ENCODE measurements at places on chromosomes 16 and 17.

DNA sequence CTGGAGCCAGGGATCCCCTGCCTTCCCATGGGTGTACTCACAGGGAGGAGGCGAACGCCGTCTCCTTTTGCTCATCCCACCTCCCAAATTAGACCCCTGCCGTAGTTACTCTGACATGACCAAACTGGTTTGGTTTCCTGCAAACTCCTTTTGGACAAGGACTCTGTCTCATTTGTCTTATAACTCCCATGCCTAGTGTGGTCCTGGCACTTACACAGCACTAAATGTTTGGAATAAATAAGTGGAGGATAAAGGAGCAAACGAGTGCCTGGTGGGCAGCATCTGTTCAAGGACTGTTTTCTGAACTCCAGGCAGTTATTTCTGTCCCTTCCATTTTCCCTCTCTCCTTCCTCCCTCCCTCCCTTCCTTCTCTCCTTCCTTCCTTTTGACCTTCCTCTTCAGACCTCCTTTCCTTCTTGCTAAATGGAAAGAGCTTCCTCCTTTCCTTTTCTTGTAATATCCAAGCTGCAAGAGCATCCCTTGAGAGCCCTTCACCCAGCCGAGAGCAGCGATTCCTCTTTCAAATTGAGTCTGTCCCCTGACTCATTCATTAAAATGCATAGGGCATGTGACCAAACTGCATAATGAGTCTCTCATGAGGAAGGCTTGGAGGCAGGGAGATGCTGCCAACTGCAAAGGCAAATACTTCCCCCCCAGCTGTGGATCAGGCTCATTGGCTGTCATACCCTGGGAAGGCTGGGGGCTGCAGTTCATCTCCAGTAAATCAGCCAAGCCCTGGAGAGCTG is 36.8 kb downstream of the CHD9 start:
- no peak for DNase-seq

DNA sequence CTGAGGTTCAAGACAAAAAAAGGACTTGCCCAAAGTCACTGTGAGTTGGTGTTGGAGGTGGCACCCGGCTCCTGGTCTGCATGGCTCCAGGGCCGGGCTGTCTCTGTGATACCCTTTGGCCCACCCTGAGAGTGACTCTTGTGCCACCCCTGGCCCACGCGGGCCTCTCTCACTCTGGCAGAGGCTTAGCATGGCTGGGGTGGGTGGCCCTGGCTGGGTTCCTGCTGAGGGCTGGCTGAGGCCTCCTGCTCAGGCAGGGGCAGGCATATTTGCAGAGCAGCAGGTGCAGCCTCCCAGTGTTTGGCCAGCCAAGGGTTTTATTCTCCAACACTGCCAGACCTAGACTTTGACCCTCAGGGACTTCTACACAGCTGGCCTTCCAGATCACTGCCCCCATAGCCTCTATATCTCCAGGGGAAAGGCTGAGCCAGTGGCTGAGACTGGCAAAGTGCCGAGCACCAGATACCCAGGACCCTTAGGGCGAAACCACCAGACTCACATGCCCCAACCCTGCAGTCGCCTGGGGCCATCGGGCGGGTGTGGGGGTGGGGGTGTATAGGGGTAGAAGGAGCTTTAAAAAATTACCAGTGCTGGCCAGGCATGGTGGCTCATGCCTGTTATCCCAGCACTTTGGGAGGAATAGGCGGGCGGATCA is 21.5 kb upstream of the ADGRG1 start:
- DNase-seq, result no peak

DNA sequence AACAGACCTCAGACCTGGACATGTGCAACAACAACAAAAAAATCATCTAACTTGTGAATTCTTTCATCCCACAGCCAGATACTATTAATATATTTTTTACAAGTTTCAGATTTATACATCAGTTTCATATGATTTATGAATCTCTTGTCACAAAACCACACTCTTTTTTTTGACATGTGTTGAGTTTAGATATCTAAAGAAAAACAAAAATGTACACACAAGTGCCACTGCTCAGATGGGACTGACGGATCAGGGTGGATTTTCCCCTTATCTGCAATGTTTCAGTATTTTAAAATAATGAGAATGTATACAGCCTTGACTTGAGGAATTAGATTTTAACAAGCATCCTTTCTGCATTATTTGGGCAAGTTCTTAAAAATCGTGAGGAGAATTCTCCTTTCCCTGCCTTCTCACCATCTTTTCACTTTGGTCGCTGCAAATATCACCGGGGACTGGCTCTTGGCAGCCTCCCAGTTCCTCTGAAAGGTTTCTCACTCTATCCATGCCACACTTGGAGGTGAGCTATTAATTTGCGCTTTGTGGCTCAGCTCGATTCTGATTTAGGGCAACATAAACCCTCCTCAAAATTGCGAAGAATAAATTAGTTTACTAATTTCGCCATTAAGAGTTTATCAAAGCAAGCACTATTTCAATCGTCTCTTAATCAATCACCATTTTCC is 225.7 kb downstream of the XYLT1 start:
- no peak for DNase-seq

DNA sequence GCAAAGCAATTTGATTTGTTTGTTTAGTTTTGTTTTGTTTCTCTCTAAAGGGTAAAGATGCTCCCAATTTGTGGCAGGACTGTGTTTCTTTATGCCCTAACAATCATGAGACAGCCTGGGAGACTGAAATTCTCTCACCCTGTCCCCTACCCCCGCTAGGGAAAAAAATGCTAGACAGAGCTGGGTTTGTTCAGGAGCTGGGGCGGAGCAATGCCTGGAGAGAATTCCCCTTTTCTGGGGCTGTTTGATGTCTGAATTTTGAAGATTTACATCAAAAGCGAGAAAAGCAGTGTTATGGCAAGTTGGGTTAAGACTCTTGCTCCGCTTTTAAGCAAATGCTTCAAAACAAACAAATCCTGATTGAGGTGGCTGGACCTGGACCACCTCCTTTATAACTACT is 8.4 kb downstream of the MAF start:
- DNase-seq, result no peak

- no peak for DNase-seq
Measured at GRCh38 chr17:73118951-73119391, 26.5 kb upstream of the SLC39A11 start.

- DNase-seq, result no peak
Measured at GRCh38 chr16:86248310-86248905, 261.9 kb upstream of the FOXF1 start.

DNA sequence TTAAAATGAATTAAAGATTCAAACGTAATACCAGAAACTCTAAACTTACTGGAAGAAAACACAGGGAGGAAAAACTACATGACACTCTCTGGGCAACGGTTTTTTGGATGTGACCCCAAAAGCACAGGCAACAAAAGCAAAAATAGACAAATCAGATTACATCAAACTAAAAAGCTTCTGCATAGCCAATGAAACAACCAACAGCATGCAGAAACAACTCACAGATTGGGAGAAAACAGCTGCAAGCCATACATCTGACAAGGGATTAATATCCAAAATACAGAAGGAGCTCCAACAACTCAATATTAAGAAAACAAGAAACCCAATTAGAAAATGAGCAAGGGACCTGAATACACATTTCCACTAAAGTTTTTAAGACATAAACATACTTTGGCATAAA is 69.2 kb upstream of the ALOX12 start:
- no peak for DNase-seq

- no peak for DNase-seq
Measured at GRCh38 chr17:74763565-74764387, 12.4 kb downstream of the NAT9 start.

GRCh38 chr17:80372922-80373570 is 41.9 kb upstream of the ENDOV start:
- DNase-seq, result no peak

- no peak for DNase-seq
Measured at GRCh38 chr17:5381542-5381941, 37.9 kb downstream of the NUP88 start.

GRCh38 chr17:57858838-57859237 is 9.0 kb upstream of the MRPS23 start:
- DNase-seq, result no peak

DNA sequence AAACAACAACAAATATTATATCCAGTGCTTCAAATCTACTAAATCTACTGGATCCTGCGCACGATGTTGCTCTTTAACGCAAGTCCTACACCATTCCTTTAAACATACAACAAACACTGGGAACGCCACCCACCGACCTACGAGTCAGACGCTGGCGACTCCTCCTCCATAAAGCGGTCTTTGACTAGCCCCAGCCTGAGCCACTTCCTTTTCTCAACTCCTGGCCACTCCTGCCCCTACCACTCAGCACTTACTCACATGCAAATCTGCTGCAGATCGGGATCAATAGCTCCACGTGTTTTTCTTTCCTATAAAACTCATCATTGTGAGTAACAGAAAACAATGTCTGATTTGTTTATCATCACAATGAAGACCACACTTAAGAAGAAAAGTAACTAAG is 32.8 kb upstream of the MNT start:
- DNase-seq, result no peak

- DNase-seq, result no peak
Measured at GRCh38 chr16:87576171-87576570, 26.1 kb upstream of the JPH3 start.

DNA sequence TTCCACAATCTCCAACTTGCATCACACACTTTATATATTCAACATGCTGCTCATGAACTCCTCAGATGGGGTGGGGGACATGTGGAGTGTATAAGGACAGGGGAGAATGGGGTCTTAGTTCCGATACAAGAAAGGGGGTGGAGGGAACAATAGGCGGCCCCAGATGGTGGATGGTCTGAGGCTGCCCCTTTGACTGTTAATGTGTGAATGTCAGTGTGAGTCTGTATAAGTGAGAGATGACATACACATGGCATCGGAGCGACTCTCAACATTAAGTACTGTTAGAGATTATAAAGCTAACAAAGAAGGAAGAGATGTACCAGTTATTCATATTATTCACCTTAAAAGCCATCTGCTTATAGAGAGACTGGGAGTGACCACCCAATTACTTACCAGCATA is 193.1 kb downstream of the AXIN2 start:
- no peak for DNase-seq

- DNase-seq, result no peak
Measured at GRCh38 chr17:74430706-74431567, 951 bp upstream of the GPRC5C start.

DNA sequence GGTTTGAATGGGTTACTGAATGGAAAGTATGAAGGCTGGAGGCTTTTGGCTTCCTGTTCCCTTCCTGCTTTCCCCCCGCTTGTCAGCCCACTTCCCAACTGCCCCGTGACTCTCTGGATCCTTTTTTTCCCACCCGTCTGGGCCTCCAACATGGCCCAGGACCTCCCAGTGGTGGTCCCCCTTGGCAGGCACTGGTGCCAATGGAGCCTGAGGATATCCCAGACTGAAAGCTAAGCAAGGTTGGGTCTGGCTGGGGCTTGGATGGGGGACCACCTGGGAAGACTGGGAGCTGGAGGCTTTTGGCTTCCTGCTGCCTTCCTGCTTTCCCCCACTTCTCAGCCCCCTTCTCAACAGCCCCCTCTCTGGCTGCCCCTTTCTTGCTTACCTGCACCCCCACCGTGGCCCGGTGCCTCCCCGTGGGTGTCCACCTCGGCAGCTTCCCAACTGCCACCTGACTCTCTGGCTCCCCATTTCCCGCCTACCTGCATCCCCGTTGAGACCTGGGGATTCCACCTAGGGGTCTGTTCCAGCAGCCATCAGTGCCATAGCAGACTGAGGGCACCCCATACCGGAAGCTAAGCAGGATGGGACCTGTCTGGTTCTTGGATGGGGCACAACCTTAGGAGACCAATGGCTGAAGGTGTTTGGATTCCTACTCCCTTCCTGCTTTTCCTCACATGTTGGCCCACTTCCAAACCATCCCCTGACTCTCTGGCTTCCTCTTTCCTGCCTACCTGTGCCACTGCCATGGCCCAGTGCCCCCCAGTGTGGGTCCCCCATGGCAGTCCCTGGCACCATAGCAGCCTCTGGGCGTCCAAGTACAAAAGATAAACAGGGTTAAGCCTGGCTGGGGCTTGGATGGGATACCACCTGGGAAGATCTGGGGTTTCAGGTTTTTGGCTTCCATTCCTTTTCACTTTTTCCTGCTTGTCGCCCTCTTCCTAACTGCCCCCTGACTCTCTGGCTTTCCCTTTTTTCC is 2295.3 kb downstream of the TP53TG3F start:
- DNase-seq, result no peak

DNA sequence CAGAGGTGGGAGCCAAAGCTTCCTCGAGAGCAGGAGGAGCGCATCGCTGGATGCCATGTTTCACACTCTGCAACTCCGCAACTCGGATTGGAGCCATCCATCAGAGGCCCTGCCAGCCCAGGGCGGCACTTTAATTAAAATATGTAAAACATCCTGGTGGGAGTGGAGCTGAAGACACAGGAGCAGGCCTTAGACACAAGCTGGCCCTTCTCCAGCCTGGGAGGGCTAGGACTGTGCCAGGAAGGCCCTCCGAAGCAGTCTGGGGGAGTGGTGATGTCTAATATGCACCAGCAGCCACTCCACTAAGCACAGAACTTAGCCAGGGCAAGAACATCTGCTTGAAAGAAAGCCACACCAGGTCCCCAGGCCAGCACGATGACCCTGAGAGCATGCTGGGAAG is 5.8 kb upstream of the CCDC182 start:
- no peak for DNase-seq

- DNase-seq, result no peak
Measured at GRCh38 chr16:81318711-81319110, 3.9 kb downstream of the GAN start.

- DNase-seq, result no peak
Measured at GRCh38 chr17:57994436-57994835, 6.4 kb upstream of the VEZF1 start.

DNA sequence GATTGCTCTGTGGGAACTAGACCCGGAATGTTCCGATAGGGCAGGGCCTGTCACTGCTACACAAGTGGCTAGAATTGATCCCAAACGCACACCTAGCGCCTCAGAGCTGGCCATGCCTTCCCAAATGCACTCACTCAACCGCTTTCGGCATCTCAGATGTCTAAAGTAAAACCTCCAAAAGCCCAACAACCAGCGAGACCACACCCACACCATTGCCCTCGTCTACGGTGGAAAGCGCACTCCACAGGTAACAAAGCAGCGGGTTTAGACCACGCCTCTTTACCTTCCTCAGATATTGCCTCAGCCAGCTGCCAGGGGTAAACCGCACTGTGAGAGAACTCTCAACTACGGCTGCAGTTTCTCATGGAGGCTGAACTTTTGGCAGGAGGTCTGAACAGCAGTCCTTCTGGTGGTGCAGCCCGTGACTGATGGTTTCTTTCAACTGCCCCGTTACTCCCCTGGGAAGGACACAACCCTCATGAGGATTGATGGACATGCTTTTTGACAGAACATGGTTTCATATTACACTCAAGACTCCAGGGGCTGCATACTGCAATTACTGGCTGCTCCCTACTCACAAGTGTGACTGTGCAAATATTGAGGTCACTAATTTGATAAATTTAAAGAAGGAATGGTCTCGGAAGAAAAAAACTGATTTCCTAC is 34.5 kb downstream of the USP7 start:
- DNase-seq, result no peak
